ENCODE measurements at places on chromosomes 11 and 22. TPM values are rescaled to one million over a fixed set of nuclear protein-coding genes. Genes with fewer than 3 reads are reported as not detected.
A peak's percentile ranks its signal among the peaks of the same experiment; 100 is the strongest.

DNA sequence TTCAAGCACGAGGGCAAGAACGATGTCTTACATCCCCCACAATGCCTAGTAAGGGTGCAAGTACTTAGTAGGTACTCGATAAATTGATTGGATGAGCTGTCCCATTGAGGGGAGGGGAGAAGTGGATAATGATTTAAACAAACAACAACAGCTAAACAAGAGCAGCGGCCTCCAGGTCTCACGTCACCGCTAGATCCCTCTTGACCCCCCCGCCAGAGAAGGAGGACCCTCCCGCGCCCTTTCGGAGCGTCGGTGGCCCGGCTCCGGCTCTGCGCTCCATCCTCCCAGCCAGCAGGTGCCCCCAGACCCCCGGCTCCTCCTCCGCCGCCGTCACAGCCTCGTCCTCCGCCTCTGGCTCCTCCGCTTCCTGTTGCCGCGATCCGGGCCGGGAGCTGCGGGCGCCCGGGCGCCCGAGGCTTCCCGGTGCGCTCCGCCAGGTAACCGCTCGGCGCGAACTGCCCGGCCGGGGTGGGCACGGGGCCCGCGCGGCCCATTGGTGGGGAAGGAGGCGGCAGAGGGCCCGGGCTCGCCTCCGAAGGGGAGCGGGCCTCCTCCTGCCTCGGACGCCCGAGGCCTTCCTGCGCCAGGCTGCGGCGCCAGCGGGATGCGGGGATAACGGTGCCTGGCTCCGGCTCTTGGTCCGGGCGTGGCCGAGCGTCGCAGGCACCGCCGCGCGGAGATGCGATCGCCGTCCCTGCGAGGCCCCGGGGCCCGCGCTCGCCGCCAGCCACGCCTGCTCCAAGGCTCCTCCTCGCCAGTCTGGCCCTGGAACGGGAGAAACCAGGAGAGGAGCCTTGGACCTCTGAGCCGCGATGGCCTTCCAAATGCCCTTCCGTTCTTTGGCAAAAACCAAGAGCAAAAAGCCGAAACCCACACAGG is at the start of gene TLCD5:
TLCD5 (plus strand) TSS at position 368 of the 879 bp plus-strand sequence. CDS start 2,143 bp downstream, outside the sequence.
- peak; percentile 88 for DNase-seq

GRCh38 chr11:59417023-59417422 is 9.2 kb downstream of the OR5A2 start:
- no peak for DNase-seq

- DNase-seq: peak; percentile 86
Measured at GRCh38 chr22:27100789-27101188, 443.4 kb downstream of the MIAT start.

- DNase-seq: no peak
Measured at GRCh38 chr11:104905271-104905670, 7.0 kb upstream of the CASP12 start.

DNA sequence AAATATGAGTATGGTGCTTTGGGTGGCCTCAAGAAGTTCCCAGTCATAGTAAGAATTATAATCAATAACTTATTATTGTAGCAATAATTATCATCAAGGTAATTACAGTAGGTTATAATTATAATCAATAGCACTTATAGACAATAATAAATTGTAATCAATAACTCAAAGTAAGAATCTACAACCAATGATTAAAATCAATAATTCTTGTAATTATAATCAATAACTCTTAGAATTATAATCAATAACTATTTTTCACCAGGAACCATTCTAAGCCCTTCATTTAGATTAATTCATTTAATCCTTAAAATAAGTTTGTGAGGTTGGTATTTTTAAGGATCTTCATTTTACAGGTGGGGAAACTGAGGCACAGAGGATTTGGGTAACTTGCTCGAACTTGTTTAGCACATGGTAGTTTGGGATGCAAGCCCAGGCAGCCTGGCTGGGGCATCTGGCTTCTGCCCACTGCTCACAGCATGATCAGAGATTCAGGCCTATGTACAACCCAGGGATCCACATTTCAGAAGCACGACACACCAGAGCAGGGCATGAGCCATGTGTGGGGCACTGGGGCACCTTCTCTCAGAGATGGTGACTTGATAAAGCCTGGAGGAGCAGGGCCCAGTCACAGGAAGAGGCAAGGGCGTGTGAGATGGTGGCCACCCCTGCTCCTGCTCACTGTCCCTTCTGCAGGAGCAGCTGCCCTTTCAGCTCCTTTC is 46.6 kb downstream of the SLC1A2 start:
- DNase-seq: no peak

The TMEM86A gene
- total RNA-seq: 4.1 TPM

The TEX12 gene
- total RNA-seq: 0.59 TPM

Data from osteoblast (primary cell).